ENCODE measurements at places on chromosomes 6 and 20.

GRCh38 chr20:22908944-22909343, 126.2 kb upstream of the SSTR4 start:
- no peak for DNase-seq

GRCh38 chr6:4388675-4389074, 253.3 kb upstream of the ECI2 start:
- peak; percentile 77 for DNase-seq

GRCh38 chr6:137871831-137872454, 4.9 kb downstream of the TNFAIP3 start:
- no peak for DNase-seq

DNA sequence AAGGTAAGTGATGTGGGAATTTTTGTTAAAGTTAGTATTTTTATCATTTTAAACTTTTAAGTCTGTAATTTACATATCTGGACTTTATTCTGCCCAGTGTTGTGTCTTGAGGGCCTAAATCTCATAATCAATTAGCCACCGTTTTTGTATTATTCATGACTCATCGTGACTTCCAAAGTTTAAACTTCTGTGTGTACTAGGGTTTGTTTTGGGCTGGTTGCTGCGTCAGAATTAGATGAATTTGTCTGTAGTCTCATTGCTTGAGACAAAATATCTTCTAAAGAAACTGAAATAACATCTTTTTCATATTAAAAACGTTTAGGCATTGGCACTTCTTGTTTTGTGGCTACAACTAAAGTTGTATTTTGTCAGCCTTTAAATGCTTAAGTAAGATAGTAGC, 41.3 kb downstream of the CDYL start:
- peak; percentile 40 for DNase-seq

GRCh38 chr6:7086488-7086887, 21.3 kb upstream of the RREB1 start:
- peak; percentile 11 for DNase-seq

- no peak for DNase-seq
Measured at GRCh38 chr6:166512567-166512966, 73.9 kb downstream of the RAMACL start.

- no peak for DNase-seq
Measured at GRCh38 chr6:131954059-131954774, 3.0 kb upstream of the CCN2 start.

- no peak for DNase-seq
Measured at GRCh38 chr6:109867009-109867969, 110.8 kb upstream of the GPR6 start.

DNA sequence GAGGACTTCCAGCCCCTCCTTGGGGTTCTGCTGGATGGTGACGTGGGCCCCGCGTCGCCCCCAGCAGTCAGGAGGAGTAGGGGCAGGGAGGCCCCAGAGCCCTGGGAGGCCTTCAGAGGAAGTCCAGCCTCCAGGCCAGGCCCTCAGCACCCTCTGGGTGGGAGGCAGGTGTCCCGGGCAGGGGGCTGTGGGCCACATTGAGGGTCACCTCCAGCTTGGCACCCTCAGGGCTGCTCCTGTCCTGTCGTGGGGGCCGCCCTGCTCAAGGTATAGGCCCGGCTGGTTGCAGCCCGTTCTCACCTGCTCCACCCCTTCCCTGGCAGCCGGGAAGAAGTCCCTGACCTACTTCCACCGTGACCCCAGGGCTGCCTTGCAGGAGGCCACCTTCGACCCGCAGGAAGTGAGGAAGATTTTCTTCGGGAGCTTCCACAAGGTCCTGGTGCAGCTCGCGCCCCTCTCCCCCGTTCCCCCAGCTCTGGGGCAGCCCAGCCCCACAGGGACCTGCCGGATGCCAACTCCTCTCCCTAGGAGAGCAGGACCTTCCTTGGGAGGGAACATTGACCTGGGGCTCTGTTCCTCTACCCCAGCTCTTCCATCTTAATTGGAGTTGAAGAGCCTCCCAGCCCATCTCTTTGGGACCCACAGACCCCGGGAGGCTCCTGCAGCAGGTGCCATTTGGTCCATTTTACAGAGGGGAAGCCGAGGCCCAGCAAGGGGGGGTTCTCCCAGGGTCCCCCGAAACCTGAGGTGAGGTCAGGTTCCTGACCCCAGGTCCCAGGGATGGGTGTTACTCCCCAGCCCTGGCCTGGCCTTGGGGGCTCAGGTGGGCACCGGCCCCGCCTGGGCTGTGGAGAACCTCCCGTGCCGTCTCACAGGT, 26.4 kb downstream of the COL20A1 start:
- no peak for DNase-seq

DNA sequence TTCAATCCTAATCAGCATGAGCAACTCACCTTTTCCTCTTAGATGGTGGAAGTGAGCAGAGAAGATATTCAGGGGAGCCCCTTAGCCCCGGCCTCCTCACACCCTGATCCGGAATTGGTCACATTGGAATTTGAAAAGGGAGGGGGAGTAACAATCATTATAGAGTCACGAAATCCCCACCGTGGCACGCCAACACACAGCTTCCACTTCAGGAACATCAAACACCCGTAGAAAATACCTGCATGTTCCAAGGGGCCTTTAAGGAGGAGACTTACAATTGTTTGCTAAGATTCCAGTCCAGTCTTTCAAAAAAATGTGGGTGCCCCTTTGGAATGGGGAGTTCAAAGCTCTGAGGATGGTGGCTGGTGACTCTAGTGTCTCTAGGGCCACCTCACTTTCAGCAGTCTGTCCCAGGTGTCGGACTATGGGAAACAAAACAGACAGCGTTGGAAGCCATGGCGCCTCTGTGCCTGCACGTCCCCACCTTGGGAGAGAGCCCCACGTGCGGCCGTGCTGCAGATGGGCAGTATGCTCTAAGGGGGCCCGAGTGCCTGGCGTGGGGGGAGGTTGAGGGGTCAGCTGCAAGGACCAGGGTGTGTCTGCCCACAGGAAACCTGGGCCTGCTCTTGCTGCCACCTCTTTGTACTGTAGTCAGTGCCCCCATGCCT, 2.4 kb downstream of the CD93 start:
- no peak for DNase-seq

DNA sequence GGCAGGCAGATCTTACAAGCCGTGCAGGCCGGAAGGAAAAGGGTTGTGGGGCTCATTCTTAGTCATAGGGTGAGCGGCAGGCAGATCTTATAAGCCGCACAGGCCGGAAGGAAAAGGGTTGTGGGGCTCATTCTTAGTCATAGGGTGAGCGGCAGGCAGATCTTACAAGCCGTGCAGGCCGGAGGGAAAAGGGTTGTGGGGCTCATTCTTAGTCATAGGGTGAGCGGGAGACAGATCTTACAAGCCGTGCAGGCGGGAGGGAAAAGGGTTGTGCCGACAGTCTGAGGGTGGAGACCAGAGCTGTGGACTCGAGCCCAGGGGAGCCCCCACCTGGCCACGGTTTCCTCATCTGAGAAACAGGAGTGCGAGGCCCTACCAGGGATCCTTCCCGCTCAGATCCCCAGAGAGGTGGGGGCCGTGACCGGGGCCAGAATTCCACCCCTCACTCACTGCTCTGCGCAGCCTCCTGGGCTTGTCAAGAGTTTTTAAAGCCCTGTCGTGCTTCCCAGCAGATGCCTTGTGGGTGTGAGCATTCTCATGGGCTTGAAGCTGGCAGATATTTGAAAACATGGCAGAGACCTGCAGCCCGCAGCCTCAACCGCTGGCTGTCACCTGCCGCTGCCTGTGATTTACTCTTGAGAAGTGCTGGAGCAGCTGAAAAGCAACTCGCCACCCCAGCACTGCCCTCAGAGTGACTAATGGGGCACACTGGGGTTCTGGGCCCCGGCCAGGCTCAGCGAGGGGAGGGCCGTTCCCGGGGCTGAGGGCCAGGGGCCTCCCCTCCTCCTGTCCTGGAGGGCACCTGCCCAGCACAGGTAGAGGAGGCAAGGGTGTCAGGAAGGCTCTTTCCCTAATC, 31.9 kb downstream of the NTSR1 start:
- DNase-seq: peak; percentile 92

DNA sequence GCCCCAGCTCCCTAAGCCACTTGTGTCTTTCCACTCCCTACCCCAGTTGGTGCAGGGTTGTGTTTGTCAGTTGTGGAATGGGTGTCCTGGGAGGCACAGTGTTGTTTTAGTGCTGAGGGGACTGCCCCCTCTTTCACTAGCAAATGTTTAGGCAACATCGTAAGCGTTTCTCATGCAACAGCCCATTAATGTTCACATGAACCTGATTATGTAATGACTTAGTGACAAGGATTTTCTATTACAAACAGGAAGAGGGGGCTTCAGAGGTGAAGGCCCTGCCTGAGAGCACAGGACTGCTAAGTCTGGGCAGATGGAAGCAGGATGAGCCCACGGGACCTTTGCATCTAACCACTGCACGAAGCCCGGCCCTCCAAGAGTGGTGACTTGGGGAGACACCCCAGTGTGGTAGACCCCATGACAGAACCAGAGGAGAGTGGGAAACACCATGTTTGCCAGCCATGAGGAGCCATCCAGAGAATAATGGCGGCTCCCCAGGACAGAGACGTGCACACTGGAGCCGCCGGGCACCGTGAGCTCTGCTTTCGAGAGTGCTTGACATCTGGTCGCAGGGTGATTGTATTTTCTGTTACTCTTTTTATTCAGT, 339.7 kb downstream of the THBS2 start:
- no peak for DNase-seq

DNA sequence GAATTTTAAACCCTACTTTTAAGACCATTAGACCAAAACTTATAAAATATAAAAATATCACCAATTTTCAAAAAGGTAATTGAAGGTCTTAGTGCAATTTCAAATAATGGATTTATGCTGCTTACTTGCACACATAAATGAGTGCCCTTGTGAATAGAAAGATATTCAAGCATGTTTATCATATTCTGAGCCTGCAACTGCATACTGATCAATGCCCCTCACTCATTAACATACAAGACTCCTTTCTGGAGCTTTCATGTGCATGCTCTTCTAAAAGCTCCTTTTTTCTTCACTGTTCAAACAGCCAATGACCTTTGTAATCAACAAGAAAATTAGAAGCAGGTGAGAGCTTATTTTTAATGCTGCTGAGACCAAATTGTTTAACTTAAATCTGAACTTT, 1139.3 kb downstream of the HACE1 start:
- DNase-seq: no peak

DNA sequence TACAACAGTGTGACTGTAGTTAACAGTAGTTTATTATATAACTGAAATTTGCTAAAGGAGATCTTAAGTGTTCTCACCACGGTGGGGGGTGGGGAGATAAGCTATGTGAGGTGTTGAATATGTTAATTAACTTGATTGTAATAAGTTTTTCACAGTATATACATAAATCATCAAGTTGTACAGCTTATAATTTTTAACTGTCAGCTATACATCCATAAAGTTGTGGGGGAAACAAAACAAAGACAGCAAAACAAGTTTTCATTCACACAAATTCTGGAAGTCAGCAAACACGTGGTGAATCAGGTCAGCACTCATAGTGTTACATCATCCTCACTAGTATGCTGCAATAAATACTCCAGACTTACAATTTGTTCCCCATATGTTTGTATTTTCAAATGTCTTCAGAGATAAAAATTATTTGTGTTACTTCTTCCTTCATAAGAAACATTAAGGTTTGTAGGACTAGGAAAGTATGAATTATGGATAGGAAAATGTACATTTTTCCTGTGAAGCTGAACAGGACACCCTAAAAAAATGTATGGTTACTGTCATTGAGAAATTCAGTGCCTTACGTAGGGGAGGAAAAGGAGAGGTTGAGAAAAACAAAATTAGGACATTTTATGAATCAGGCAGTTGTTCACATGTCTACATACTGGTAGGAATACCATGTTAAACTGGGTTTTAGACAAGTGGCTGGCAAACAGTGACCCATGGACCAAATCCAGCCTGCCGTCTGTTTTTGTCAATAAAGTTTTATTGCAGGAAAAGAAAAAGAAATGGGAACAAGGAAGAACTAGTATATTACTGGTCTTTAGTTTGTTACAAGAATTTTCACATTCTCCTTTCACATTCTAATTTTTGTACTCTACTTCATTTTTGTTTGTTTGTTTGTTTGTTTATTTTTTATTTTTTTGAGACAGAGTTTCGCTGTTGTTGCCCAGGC, 6.0 kb downstream of the SUMO4 start:
- DNase-seq: peak; percentile 11

- DNase-seq: no peak
Measured at GRCh38 chr6:5818959-5819358, 187.8 kb downstream of the NRN1 start.

DNA sequence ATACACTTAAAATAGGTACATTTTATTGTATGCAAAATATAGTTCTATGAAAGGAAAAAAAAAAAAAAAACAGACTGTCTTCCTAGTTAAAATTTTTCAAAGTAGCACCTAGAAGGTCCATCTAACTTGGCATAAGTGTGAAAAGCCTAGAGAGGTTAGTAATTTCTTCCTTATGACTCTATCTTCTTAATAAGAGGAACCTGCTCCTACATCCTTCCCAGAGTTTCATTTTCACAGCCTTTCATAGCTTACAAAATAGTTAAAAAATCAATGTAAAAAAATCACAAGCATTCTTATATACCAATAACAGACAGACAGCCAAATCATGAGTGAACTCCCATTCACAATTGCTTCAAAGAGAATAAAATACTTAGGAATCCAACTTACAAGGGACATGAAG, 28.8 kb downstream of the OGFRL1 start:
- no peak for DNase-seq

GRCh38 chr6:9540534-9541126, 874.2 kb downstream of the TFAP2A start:
- DNase-seq: peak; percentile 79

- no peak for DNase-seq
Measured at GRCh38 chr6:49565855-49566254, 15.4 kb downstream of the C6orf141 start.

GRCh38 chr6:168107191-168107983, 28.4 kb upstream of the FRMD1 start:
- no peak for DNase-seq

GRCh38 chr6:44966449-44967092, 361.6 kb upstream of the RUNX2 start:
- peak; percentile 69 for DNase-seq

- DNase-seq: no peak
Measured at GRCh38 chr6:111551521-111552231, 54.0 kb downstream of the TRAF3IP2 start.

DNA sequence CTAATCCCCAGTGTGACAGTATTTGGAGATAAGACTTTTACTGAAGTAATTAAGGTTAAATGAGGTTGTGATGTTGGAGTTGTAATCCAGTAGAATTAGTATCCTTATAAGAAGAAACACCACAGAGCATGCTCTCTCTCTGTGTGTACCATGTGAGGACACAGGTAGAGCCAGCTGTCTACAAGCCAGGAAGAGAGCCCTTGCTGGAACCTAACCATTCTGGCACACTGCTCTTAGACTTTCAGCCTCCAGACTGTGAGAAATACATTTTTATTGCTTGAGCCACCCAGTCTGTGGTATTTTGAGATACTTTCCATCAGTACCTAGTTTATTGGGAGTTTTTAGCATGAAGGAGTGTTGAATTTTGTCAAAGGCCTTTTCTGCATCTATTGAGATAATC, 110.2 kb downstream of the PHF3 start:
- no peak for DNase-seq

DNA sequence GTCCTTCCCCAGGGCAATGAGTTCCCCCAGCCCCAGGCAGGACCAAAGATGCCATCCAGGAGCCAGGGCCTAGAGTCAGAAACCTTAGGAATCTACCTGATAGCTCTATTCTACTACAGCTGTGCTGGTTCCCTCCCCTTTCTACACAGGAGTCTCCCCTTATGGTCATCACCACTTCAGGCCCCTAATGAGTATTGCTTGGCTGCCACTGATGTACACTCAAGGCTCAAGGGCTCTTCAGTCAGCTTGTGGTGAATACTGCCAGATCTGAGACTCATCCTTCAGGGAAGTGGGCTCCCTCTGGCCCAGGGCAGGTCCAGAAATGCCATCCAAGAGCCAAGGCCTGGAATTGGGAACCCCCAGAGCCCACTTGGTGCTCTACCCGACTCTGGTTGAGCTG, 248.6 kb downstream of the ALDH8A1 start:
- DNase-seq: no peak

Data from foreskin fibroblast (primary cell).